Posterior vena cava (tissue), 2 donors: ENCODE measurements at places on chromosomes 3 and 15.

- no peak for DNase-seq
Measured at GRCh38 chr3:25143356-25144025, 284.6 kb upstream of the RARB start.

- no peak for DNase-seq
Measured at GRCh38 chr3:107514453-107514852, 8.3 kb upstream of the BBX start.

DNA sequence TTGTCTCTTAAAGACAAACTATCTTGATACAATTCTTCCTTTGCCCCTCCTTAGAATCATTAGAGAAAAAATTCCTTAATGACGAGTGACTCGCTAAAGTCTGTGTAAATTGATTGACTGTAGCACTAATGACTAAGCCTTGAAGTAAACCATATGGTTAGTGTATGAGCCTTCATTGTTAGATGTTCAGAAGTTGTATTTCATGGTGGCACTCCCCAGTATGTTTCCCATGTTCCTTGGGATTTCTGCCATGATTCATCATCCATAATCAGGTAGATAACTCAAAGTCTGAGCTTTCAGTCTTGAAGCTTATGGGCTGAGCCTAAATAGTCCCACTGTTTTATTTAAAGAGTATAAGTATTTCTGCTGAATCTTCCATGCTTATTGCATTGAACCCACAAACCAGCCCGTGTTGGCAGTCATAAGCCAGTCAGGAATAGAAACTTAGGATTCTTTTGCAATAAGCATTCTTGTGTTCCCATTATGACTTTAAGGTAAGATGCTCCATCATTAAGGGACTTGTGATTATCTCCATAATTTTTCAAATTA is 371.2 kb upstream of the RARB start:
- DNase-seq = no peak

DNA sequence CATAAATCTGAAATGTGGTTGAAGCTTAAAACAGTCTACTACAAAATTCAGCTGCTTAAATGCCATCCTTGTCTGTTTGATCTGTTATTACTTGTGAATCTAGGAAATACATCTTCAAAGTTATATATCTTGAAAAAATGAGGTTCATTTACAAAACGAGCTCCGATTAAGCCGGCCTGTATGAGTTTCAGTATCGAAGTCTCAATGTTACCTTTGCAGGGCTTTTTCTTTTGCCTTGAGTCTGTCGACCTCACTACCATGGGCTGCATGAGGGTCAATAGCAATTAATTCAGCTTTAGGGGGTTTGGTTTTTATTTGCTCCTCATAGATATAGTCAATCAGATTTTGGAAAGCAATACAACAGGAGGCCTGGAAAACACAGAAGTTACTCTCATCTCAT is 23.2 kb downstream of the ERICH6 start:
- DNase-seq = no peak

GRCh38 chr15:49421991-49422390 is 1.1 kb upstream of the FGF7 start:
- peak; percentile 76 for DNase-seq

- no peak for DNase-seq
Measured at GRCh38 chr3:124584245-124584551, 146.1 kb upstream of the UMPS start.

GRCh38 chr15:55740981-55741832 is 1.7 kb downstream of the PRTG start:
- DNase-seq = no peak

DNA sequence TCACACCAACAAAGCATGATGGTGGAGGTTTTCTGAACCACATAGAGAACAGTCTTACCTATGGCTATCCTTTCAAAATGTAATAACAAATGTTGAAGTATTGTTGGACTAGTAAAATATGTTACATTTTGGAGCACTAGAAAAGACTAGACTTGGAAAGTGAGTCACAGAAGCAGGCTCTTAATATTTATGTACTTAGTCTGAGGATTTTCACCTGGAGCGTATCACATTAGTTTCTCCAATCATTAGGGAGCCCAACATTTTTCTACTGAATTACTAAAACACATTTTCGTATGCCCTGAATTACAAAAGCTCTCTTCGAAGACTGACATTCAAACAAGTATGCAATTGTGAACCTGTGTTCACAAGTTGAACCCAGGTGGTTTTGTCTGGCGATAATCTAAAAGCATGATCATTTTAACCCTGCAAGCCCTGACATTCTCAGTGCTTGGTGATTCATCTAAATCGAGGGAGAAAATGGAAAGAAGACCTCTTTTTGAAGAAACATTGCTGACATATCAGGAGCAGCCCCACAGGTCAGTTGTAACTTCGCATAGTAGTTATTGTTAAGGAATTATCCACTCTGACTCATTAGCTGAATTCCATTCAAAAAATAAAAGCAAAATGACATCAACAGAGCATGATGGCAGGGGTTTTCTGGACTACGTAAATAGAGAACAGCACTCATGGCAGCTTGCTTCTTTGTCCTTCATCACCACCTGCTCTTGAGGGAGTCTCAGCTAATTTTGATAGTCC is 679.8 kb upstream of the NECTIN3 start:
- DNase-seq = no peak

DNA sequence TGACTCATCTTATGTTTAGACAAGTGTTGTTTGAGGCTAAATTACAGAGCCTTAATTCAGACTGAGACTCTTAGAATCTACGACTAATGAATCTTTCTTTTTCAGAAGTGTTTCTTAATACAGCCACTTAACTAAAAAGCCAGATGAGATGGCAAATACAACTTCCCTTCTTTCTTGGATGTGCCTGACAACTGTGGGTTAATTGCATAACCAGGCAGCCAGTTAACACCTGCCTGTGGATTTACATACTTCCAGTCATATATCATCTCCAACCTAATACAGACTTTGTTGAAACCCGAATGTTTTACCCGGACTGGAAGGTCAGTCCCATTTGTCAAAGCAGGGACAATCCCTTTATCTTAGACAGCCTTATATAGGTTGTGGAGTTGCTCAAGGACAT is 297.6 kb downstream of the VPS13C start:
- no peak for DNase-seq

GRCh38 chr15:49986326-49986725 is 132.7 kb downstream of the ATP8B4 start:
- DNase-seq = no peak

- DNase-seq = no peak
Measured at GRCh38 chr3:4846543-4846942, 132.7 kb upstream of the BHLHE40 start.

DNA sequence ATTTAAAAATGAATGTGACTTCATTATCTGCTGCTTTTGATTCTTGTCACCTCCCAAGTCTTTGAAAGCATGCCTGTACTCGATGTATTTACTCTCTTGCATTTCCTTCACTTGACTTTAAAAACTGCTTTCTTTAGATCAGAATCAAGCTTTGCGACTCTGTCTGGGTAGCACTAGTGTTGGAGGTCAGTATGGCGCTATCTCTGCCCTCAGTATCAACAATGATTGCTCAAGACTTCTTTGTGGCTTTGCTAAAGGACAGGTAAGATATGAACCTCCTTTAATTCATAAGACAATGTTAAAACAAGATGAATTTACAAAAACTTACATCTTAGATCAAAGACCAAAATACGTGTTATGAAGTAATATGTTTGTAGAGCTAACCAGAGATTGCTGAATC is 37.0 kb downstream of the VPS8 start:
- no peak for DNase-seq

- DNase-seq = no peak
Measured at GRCh38 chr3:177827511-177828207, 630.4 kb upstream of the TBL1XR1 start.

DNA sequence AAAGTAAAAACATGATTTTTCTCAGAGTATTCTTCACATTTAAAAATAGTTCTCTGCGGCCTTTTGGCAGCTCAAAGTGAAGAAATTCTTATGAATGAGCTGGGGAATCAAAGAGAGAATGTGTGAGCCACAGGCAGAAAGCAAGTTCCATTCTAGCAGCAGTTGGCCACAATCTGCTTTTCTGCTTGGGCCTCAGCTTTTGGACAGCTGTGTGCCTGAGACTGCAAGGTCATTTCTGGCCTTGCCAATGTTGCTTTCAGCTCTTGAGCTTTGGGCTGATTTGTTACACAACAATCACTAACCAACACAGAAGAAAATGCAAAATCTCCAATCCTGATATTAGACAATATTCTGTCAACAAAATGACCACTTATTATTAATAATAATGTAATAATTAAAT is 14.4 kb upstream of the TM4SF4 start:
- no peak for DNase-seq

GRCh38 chr3:174116421-174116820 is 718.9 kb downstream of the NLGN1 start:
- DNase-seq = no peak

DNA sequence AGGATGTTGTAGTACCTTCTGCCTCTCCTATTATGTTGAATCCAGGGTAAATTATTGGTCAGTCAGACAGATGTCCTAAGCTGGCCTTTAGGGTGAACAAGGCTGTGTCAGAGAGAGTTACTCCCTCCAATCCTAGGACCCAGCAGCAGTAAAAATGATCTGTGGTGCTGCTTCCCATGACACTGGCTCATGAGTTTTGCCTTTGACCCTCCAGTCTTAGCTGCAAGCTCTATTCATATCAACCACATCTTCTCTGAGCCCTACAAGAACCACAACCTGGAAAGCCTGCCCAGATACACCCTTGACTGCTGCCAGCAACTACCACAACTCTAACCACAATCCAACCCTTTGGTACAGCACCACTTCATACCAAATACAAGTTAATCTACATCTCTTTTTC is 27.2 kb upstream of the PHLDB2 start:
- DNase-seq = no peak

- DNase-seq = peak; percentile 51
Measured at GRCh38 chr3:195758721-195759353, 38.1 kb downstream of the MUC20 start.

- peak; percentile 85 for DNase-seq
Measured at GRCh38 chr15:51401872-51402517, 60.5 kb downstream of the GLDN start.

DNA sequence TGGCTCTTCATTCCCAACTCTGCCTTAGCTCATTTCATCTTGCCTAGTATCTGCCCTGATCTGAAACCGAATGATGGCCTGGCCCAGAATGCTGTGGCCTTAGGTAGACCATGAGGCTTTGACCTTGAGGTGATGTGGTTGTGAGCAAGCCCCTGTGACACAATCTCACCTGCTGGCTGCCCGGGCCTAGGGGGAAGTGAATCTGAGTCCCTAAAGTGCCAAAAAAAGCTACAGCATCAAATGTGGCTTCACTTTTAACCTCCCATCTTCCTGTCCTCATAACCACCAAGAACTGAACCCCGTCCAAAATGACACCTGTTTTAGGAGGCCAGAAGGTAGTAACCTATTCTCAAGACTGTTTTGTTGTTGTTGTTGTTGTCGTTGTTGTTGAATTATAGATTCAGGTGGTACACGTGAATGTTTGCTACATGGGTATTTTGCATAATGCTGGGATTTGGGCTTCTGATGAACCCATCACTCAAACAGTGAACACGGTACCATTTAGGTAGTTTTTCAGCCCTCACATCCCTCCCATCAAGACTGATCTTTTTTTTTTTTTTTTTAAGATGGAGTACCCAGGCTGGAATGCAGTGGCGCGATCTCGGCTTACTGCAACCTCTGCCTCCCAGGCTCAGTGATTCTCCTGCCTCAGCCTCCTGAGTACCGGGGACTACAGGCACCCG is 54.6 kb downstream of the MCCC1 start:
- DNase-seq = no peak

- DNase-seq = no peak
Measured at GRCh38 chr3:31534065-31534425, 1.3 kb downstream of the STT3B start.
